ENCODE measurements at places on chromosomes 16 and 17.

- no peak for DNase-seq
Observed at GRCh38 chr16:63789603-63790002, 1332.3 kb downstream of the CDH11 start.

DNA sequence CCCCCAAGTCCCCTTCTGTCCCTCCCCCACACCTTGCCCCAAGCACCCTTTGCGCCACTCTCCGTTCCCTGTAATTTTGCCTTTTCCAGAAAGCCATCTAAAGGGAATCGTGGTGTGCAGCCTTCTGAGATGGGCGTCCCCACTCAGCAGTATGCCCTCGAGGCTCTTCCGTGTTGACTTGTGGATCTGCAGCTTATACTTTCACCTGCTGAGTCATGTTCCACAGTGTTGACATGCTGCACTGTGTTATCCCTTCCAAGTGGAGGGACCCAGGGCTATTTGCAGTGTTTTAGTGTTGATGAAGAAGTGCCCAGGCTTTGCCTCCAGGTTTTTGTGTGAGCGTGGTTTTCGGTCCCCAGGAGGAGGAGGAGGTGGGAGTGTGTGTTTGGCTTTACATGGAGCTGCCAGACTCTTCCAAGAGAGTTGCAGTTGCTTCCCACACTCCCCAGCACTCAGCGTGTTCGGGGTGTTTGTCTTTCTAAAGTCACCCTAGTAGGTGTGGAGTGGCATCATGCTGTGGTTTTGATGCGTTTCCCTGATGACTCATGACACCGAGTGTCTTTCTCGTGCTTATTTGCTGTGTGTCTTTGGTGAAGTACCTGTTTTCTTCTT, 32.1 kb upstream of the JPT2 start:
- peak; percentile 47 for DNase-seq

GRCh38 chr16:54135361-54136275, 151.0 kb downstream of the IRX3 start:
- DNase-seq: peak; percentile 68

- peak; percentile 78 for DNase-seq
Observed at GRCh38 chr17:76385892-76386786, 1.7 kb downstream of the SPHK1 start.

- no peak for DNase-seq
Observed at GRCh38 chr17:43841282-43841681, 5.7 kb upstream of the CD300LG start.

DNA sequence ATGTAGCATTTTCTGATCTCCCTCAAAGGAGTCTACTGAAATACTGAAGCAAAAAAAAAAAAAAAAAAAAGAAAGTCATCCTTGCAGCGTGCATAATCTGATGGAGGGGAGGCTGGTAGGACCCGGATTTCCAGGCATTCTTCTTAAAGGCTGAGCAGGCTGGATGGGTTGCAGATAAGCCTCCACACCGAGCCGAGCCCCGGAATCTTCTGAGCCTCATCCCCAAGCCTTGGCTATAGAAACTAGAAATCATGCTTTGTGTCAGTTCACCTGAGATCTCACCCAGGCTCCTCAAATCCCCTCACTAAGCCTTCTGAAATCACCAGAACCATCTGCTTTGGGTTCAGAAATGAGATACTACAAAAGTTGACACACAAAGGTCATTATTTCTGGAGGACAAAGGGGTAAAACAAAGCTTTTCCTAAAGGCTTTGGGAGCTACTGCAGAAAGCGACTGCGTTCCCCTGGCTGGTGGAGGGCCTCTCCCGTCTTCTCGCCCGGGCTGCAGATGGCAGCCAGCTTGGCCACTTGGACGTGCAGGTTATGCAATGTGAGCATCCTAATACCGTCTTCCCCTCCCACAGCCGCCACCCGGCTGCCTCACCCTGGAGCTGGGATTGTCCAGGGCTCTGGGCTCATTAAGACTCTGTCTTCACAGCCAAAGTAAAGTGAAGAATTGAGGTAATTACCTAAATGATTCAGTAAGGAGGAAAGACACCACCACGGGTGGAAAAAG, 4.7 kb upstream of the CACNG4 start:
- DNase-seq: no peak

Measured in IMR-90 (cell line).